Vagina (tissue), 2 donors: ENCODE measurements at places on chromosomes 12 and 14.
A peak's percentile ranks its signal among the peaks of the same experiment; 100 is the strongest.

- H3K4me3 ChIP-seq, result no peak overlapping the region
- peak overlapping the region; percentile 58 for H3K27ac ChIP-seq
- H3K27me3 ChIP-seq, result no peaks in the 10 kb centered on the region
- H3K36me3 ChIP-seq, result no peaks in the 10 kb centered on the region
These were observed 38.2 kb upstream of the CRADD start for GRCh38 chr12:93638954-93639353.

GRCh38 chr12:26748412-26748740, 84.6 kb downstream of the ITPR2 start:
- peaks cover 36% of the 10 kb centered on the region for H3K4me1 ChIP-seq
- no peak overlapping the region for H3K4me3 ChIP-seq
- no peaks in the 10 kb centered on the region for H3K27me3 ChIP-seq
- no peak for DNase-seq
- no peaks in the 10 kb centered on the region for H3K36me3 ChIP-seq

DNA sequence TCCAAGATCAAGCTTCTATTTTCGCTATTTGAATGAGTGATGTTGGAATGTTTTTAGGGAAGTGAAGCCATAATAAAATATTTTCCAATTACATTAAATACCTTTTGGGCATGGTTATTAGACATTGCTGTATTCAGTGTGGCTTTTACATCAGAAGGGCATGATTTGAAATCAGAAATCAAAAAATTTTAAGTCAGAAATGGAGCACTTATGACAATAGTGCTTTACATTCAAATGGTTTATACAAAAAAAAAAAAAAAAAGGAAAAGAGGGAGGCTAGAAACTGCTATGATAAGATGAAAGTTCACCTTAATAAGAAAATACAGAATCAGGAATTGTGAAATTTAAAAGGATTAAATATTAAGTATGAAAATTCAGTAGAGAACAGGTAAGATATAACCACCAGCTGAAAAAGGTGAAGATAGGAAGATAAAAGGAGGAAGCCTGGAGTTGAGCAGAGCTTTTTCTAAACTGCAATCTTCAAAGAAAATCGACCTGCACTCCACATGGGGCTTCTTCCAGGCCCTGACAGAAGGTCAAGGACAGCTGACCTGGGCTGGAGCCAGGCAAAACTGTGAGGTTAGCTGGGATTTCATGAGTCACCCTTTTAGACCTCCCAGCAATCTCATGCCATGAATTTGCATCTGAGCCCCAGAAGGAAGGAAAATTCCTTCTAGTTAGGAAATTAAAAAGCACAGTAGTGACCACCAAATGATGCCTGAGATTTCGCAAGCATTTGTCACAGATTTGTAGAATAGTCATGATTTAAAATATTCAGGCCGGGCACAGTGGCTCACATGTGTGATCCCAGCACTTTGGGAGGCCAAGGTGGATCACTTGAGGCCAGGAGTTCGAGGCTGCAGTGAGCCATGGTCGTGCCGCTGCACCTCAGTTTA, 23.4 kb upstream of the BMP4 start:
- DNase-seq, result no peak
- H3K4me1 ChIP-seq, result no peaks in the 10 kb centered on the region
- H3K4me3 ChIP-seq, result no peak overlapping the region
- H3K36me3 ChIP-seq, result no peaks in the 10 kb centered on the region
- no peaks in the 10 kb centered on the region for H3K27me3 ChIP-seq

DNA sequence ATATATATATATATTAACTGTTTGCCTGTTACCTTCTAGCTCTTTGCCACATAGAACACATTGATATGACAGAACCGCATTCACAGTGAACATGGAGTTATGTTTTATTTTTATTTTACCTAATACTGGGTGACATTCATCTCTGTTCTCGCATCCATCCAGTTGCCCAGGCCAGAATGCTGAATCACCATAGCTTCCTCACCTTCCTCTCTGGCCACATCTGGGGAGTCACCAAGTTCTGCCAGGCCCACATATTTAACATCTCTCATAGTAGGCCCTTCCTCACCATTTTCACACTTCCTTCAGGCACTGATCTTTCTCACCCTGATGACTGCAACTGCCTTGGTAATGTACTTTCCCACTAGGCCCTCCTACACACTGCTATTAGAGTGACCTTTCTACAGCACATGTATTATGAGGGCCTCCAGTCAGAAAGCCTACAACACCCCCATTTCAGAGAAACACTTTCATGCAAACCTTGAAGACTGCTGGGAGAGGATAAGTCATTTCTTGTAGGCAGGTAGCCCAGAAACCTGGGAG, 106.8 kb downstream of the LGR5 start:
- no peak overlapping the region for H3K4me3 ChIP-seq
- no peaks in the 10 kb centered on the region for H3K4me1 ChIP-seq
- no peaks in the 10 kb centered on the region for H3K27me3 ChIP-seq

- H3K4me3 ChIP-seq, result peak overlapping the region; percentile 6
- no peaks in the 10 kb centered on the region for H3K36me3 ChIP-seq
- DNase-seq, result no peak
- H3K27me3 ChIP-seq, result no peaks in the 10 kb centered on the region
These were observed 5.4 kb downstream of the HSPB8 start for GRCh38 chr12:119183942-119184695.

DNA sequence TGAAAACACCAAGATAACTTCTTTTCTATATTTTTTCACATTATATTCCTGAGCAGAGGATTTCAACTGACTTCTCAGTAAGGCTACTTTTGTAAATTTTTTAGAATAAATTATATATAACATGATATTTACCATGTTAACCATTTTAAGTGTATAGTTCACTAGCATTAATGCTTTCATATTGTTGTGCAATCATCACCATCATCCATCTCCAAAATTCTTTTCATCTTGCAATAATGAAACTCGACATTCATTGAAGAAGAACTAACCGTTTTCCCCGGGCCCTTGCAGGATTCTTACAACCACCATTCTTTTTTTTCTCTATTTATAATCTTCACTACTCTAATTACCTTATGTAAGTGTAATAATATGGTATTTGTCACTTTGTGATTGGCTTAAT, 1036.1 kb downstream of the LRFN5 start:
- H3K4me3 ChIP-seq, result no peak overlapping the region
- H3K4me1 ChIP-seq, result no peaks in the 10 kb centered on the region
- H3K27me3 ChIP-seq, result no peaks in the 10 kb centered on the region
- no peak for DNase-seq

DNA sequence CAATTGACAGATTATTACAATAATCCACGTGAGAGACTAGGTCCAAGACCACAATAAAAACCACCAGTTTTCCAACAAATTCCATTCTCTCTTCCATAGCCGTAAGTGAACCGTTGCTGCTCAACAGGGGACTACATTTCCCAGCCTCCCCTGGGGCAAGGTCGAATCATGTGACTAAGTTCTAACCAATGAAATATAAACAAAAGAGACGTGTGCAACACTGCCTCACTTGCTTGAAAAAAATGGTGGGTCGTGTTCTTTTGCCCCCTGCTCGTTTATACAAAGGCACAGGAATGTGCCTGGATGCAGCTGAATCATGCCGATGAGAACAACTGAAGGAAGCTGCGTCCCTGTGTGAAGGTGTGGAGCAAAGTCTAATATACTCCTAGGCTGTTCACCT, 51.1 kb downstream of the HSPB8 start:
- no peak for DNase-seq
- no peaks in the 10 kb centered on the region for H3K27me3 ChIP-seq
- H3K36me3 ChIP-seq, result no peaks in the 10 kb centered on the region
- H3K4me3 ChIP-seq, result no peak overlapping the region
- no peaks in the 10 kb centered on the region for H3K4me1 ChIP-seq

DNA sequence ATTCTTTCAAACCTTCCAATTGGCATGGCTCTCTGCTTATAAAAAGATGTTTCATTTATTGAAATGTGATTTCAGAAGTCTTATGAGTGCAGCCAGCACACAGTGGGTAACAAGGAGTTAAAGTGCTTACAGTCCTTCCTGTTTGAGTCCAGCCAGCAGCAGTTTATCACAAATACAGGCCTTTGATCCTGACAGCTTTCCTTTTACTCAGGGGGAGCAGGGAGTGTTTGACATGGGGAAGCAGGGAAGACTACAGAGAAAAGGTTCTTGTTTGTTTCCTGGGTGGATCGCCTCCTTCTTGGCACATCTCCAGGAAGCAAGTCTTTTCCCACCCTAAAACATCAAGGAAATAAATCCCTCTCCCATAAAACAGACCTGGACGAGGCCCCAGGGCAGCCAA, 216.1 kb downstream of the MSRB3 start:
- H3K27me3 ChIP-seq, result no peaks in the 10 kb centered on the region
- no peaks in the 10 kb centered on the region for H3K36me3 ChIP-seq
- DNase-seq, result no peak
- H3K4me1 ChIP-seq, result no peaks in the 10 kb centered on the region
- no peak overlapping the region for H3K27ac ChIP-seq

GRCh38 chr12:30694412-30695198, 1.1 kb downstream of the IPO8 start:
- peak overlapping the region; percentile 89 for H3K4me3 ChIP-seq
- no peak for DNase-seq
- H3K27me3 ChIP-seq, result no peaks in the 10 kb centered on the region
- H3K27ac ChIP-seq, result peak overlapping the region; percentile 84
- no peaks in the 10 kb centered on the region for H3K36me3 ChIP-seq
- H3K4me1 ChIP-seq, result peaks cover 45% of the 10 kb centered on the region

GRCh38 chr14:54147758-54148157, 191.1 kb upstream of the BMP4 start:
- H3K4me3 ChIP-seq, result no peak overlapping the region
- no peaks in the 10 kb centered on the region for H3K4me1 ChIP-seq
- no peak for DNase-seq
- H3K27ac ChIP-seq, result no peak overlapping the region
- H3K36me3 ChIP-seq, result no peaks in the 10 kb centered on the region
- no peaks in the 10 kb centered on the region for H3K27me3 ChIP-seq

DNA sequence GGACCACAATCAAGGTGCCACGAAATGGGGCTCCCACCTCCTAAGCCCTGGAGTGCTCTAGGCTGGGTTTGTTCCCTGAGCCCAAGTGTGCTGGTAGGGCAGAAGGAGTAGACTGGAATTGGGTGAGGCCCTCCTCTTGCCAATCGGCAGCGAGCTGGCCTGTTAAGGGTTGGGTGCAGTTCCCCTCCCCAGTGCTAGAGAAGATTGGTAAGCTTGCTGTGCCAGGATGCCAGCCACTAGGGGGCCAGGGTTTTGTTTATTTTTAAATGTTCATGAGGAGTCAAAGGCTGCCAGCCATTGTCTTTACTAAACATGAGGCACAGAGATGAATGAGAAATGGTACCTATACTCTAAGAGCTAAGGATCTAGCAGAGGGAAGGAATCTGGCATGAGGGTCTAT, 79.7 kb downstream of the SPTB start:
- H3K27me3 ChIP-seq, result no peaks in the 10 kb centered on the region
- H3K27ac ChIP-seq, result no peak overlapping the region
- H3K4me3 ChIP-seq, result no peak overlapping the region
- H3K36me3 ChIP-seq, result no peaks in the 10 kb centered on the region
- H3K4me1 ChIP-seq, result no peaks in the 10 kb centered on the region
- DNase-seq, result no peak

- H3K27me3 ChIP-seq, result no peaks in the 10 kb centered on the region
- H3K36me3 ChIP-seq, result no peaks in the 10 kb centered on the region
- no peak overlapping the region for H3K27ac ChIP-seq
- H3K4me3 ChIP-seq, result no peak overlapping the region
These were observed 172.2 kb upstream of the DDHD1 start for GRCh38 chr14:53325176-53325806.

GRCh38 chr14:35250319-35250718, 41.9 kb upstream of the PSMA6 start:
- no peak overlapping the region for H3K4me3 ChIP-seq
- H3K27ac ChIP-seq, result no peak overlapping the region
- no peaks in the 10 kb centered on the region for H3K36me3 ChIP-seq
- DNase-seq, result no peak
- no peaks in the 10 kb centered on the region for H3K27me3 ChIP-seq

- no peak for DNase-seq
- H3K4me3 ChIP-seq, result no peak overlapping the region
- H3K27me3 ChIP-seq, result no peaks in the 10 kb centered on the region
- H3K36me3 ChIP-seq, result no peaks in the 10 kb centered on the region
- H3K27ac ChIP-seq, result peak overlapping the region; percentile 15
These were observed 3.3 kb downstream of the ERP27 start for GRCh38 chr12:14935031-14935430.

GRCh38 chr14:42929806-42930480, 1323.3 kb downstream of the LRFN5 start:
- H3K27me3 ChIP-seq, result no peaks in the 10 kb centered on the region
- no peaks in the 10 kb centered on the region for H3K4me1 ChIP-seq
- no peak overlapping the region for H3K27ac ChIP-seq
- H3K36me3 ChIP-seq, result no peaks in the 10 kb centered on the region
- no peak overlapping the region for H3K4me3 ChIP-seq

GRCh38 chr14:60651086-60651795, 2.0 kb upstream of the SIX1 start:
- no peak overlapping the region for H3K4me3 ChIP-seq
- DNase-seq, result no peak
- no peak overlapping the region for H3K27ac ChIP-seq
- peaks cover 30% of the 10 kb centered on the region for H3K27me3 ChIP-seq
- no peaks in the 10 kb centered on the region for H3K36me3 ChIP-seq

DNA sequence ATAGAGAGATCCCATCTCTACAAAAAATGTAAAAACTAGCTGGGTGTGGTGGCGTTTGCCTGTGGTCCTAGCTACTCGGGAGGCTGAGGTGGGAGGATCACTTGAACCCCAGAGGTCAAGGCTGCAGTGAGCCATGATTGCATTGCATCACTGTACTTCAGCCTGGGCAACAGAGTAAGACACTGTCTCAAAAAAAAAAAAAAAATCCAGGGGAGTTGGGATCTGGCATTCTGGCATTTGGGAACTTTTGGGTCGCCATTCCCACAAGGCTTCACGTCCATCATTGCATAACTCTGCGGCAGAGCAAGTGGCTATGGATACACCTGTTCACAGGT, 34.7 kb upstream of the FAM181A start:
- no peak for DNase-seq
- H3K4me1 ChIP-seq, result peaks cover 10% of the 10 kb centered on the region
- H3K4me3 ChIP-seq, result no peak overlapping the region
- no peak overlapping the region for H3K27ac ChIP-seq
- no peaks in the 10 kb centered on the region for H3K36me3 ChIP-seq

- H3K27ac ChIP-seq, result peak overlapping the region; percentile 66
- DNase-seq, result no peak
- H3K36me3 ChIP-seq, result no peaks in the 10 kb centered on the region
- peaks cover 39% of the 10 kb centered on the region for H3K4me1 ChIP-seq
- H3K27me3 ChIP-seq, result no peaks in the 10 kb centered on the region
- no peak overlapping the region for H3K4me3 ChIP-seq
These were observed 21.4 kb upstream of the APPL2 start for GRCh38 chr12:105257321-105257728.

- no peak overlapping the region for H3K4me3 ChIP-seq
- no peaks in the 10 kb centered on the region for H3K27me3 ChIP-seq
- no peaks in the 10 kb centered on the region for H3K36me3 ChIP-seq
- H3K27ac ChIP-seq, result peak overlapping the region; percentile 42
- no peak for DNase-seq
These were observed 161.0 kb downstream of the SLC38A4 start for GRCh38 chr12:46664761-46665287.
